ENCODE measurements at places on chromosomes 12 and 14.

- DNase-seq = peak; percentile 98
Observed at GRCh38 chr12:120580787-120581723, at the start of gene POP5. POP5 (minus strand) TSS chr12:120581402; CDS start chr12:120581362, 40 bp downstream.

DNA sequence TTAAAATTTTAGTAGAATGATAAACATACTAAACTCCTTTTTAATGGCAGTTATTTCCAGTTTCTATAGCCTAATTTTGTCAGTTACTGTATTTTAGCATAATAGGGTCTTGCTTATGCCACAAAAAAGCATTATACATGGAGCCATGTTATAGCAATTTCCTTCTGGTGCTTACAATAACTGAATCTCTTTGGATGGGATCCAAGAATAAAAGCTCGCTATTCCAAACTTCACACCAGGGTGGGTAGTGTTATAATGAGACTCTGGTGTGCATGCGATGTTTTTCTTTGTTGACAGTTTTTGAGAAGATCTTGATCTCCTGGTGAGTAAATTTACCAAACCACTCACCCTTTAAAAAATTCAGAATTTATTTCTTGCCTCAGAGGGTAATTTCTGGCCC is 90.4 kb upstream of the CCDC91 start:
- no peak for DNase-seq

DNA sequence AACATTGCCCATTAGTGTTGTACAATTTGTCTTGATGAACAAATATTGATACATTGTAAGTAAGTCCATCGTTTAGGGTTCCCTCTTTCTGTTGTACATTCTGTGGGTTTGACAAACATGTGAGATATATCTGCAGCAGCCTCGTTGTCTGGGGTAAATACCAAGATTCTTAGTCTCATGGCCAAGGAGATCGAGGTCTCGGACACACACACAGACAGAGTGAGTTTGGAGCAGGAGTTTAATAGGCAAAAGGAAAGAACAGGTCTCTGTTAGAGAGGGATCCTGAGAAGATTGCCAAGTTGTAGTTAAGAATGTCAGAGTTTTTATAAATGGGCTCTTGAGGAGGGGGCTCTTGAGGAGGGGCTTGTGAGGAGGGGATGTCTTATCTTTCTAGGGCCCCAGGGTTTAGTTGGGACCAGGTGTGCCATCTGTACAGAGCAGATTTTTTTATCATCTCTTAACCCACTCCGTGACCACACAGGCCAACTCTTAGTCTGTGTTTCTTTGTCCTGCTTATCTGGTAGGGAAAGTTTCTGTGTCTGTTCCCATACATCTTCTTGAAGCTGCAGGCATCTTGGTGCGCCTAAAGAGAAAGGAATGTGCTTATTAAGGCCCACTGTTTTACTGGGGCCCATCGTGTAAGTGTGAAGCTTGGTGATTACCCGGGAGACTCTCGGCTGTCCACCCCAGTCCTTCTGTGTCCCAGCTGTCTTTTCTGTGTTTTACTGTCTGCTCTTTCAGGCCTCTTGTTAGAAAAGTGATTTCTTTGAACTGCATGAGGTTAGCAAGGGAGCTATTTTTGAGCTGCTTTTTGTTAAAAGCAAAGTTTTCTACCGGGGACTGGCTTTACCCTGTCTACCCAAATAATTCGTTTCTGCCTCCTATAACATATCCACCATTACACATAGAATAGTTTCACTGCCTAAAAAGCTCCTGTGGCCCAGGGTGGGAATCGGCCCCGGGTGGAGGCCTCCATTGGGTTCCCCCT is 22.4 kb upstream of the CLEC2D start:
- no peak for DNase-seq

DNA sequence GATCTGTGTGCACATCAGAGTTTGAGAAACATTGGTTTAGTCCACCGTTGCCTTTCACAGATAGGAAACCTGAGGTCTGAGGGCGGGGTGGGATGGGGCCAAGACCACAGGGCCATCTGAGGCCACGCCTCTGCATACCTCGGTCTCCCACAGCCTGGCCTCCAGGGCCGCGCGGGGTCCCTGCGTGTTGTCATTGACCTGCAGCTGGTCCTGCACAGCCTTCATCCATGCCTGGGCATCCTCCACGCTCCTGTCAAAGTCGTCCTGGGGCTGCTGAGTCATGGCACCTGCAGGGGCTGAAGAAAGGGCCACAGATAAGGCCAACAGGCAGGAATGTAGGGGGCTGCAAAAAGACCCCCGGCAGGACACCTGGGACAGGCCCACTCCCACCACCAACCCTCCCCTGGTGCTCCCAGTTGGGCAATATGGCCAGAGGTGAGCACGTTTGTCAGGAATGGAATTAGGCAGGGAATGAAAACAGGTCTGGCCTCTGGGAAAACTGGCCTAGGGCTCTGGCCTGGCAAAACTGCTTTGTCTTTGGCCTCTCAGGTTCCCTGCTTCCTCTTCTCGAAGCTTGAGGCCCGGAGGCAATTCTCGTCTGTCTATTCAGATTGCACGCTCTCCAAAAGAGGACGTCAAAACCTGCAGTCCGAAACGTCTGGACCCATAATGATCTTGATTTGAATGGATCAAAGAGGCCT is 40.8 kb downstream of the SYNE3 start:
- no peak for DNase-seq

- DNase-seq = no peak
Observed at GRCh38 chr14:92516966-92517506, 3.5 kb downstream of the RIN3 start.

GRCh38 chr12:69239922-69240630 is 707 bp downstream of the CPSF6 start:
- DNase-seq = peak; percentile 56

DNA sequence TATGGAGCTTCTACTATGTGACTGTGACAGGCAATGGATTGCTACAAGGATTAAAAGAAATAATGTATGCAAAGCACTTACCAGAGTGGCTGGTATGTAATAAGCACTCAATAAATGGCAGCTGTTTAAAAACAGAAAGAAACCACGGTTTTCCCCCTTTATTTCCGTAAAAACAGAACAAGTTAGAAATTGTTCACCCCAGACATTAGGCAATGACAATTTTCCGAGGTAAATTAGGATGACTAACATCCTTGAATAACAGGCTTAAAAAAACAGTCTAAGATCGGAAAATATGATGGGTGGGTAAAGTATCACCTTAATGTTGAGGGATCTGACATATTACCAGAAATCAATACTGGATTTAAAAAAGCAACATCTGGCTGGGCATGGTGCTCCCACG is 20.9 kb upstream of the CNIH1 start:
- DNase-seq = no peak

DNA sequence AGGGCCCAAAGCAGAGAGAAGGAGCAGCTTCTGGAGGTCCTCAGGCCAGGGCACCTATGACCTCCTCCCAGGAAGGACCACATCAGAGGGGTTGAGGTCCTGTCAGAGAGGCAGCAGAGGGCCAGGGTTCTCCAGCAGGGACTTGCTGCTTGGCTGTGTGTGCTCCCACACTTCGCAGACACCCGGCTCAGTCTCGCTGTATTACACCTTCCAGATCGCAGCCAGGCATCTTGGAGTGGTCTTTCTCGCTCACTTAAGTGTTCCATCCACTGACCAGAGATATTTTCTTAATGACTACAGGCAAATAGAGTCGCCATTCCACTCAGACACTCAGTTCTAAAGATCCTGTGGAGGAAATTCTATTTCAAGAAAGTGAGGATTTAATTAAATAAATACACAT is 84.3 kb downstream of the PRIMA1 start:
- no peak for DNase-seq

GRCh38 chr14:85332401-85332800 is 197.5 kb upstream of the FLRT2 start:
- no peak for DNase-seq
